ENCODE measurements at places on chromosomes 13 and 19. TPM values are rescaled to one million over a fixed set of nuclear protein-coding genes. Genes with fewer than 3 reads are reported as not detected.
A peak's percentile ranks its signal among the peaks of the same experiment; 100 is the strongest.

- DNase-seq: no peak
Measured at GRCh38 chr13:65168026-65168425, 2062.1 kb downstream of the PCDH9 start.

- no peak for DNase-seq
Measured at GRCh38 chr13:76848596-76848995, 37.6 kb downstream of the KCTD12 start.

DNA sequence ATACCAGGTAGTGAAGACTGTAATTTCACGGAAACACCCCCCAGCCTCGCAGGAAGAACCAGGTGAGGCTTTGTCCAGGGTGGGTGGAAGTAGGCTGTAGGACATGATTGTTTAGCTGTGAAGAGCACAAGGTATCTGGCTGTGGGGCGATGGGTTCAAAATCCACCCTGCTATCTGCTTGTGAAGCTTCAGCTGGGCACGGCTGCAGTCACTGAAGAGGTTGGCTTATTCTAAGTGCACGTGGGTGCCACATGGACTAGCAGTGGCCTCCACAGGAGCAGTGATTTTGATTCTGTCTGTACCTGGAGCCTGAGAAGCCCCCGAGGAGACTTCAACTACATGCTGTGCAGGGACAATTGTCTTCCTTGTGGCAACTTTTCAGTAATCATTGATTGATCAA, 254.1 kb downstream of the FGF9 start:
- no peak for DNase-seq

DNA sequence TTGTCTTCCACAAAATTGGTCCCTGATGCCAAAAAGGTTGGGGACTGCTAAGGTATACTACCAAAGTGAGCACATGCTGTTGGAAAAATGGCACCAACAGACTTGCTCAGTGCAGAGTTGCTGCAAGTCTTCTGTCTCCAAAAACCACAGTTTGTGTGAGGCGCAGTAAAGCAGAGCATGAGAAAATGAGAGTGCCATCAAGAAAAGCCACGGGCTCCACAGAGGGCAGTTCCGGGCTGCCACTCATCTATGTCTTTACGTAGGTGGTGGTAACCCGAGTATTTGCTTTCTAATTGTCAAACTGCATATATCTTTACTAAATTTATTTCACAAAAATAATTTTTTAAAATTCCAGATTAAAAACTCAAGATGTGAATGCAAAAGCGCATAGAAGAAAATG, 123.8 kb downstream of the RNF17 start:
- no peak for DNase-seq

GRCh38 chr19:49677901-49678674, 1.0 kb downstream of the PRMT1 start:
- peak; percentile 59 for DNase-seq

- DNase-seq: peak; percentile 66
Measured at GRCh38 chr13:27533155-27533643, 82.8 kb upstream of the MTIF3 start.

DNA sequence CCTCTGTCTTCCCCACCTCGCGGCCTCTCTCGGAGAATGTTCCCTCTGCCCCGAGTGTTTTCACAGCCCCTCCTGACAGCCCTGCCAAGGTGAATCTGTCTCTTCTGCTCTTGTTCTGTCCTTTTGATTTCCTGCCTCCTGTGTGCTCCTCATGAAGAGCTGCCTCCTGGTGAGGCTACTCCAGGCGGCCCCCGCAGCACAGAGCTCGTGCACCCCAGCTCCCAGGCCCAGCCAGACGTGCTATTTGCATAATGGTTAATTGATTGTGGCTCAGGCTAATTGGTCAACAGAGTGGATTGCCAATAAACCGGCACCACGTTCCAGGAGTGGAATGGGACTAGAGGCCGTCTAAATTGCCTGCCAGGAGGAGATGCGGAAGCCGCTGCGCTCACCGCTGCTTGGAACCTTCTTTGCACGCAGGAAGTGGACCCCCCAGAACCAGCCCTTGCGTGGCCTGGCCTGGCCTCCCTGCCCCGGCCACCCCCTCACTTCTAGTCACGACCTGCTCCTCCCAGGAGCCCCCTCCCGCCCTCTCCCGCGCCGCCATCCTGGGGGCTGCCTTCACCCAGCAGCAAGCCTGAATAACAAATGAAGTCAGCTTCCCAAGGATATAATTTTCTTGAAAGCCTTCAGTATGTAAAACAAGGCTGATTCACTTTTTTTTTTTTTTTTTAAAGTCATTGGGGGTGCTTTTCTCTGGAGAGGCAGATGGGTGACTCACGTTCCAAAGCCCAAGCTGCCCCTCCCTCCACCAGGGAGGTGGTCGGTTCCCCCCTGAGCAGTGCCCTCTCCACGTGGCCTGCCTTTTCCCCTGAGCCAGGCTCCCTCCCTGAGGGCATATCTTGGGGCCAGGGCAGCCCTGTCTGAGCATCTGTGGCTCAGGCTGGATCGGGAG, 144.0 kb downstream of the KDM4B start:
- DNase-seq: no peak

DNA sequence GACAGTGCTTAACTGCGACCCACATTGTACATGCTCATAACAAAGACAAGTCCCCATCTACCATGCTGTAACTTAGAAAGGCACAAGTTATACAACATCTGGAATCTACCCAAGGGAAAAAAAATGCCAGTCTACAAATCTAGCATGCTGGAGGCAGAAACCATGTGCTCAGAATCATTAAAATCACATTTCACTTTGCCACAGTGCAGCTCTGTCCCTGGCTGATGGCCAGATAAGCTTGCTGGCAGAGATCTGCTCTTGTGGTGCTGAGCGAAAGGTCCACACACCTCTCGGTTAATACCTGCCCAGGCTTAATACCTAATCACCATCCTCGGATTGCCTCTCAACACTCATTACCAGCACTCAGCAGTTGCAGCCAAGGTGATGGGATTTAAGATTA, 74.1 kb upstream of the UQCRFS1 start:
- DNase-seq: no peak

GRCh38 chr13:93505104-93505952, 278.7 kb downstream of the GPC6 start:
- no peak for DNase-seq

- DNase-seq: no peak
Measured at GRCh38 chr19:4606921-4607678, 32.2 kb upstream of the TNFAIP8L1 start.

GRCh38 chr19:14561847-14562351, 10.0 kb downstream of the NDUFB7 start:
- no peak for DNase-seq

GRK1 gene
- total RNA-seq: not detected

RINL gene
- 4.8 TPM for total RNA-seq

NLRP11 gene
- not detected for total RNA-seq

ZNF577 gene
- 1.0 TPM for total RNA-seq

NKG7 gene
- total RNA-seq: not detected

ZNF563 gene
- not detected for total RNA-seq

MOB3A gene
- total RNA-seq: 14.4 TPM

MAP3K10 gene
- total RNA-seq: 6.0 TPM
